AG04449 (cell line): ENCODE measurements at places on chromosomes 5 and 9.

- DNase-seq, result no peak
These were observed 39.0 kb downstream of the FAM240B start for GRCh38 chr9:38680837-38681445.

DNA sequence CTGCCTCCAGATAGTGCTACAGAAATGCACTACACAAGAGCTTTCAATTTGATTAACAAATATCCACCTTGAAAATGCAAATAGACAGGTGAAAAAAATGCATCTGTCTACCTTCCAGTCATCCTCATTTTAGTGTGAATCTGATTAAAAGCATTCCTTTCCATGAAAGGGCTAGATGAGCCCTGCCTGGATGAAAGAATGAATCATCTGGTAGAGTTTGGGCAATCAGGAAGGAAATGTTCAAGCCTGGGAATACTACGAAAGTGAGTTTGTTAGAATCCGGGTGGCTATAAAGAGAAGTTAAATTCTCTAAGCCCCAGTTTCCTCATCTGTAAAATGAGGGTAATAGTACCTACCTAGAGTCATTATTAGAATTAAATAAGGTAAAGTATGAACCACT is 142.6 kb downstream of the FAM114A2 start:
- no peak for DNase-seq

DNA sequence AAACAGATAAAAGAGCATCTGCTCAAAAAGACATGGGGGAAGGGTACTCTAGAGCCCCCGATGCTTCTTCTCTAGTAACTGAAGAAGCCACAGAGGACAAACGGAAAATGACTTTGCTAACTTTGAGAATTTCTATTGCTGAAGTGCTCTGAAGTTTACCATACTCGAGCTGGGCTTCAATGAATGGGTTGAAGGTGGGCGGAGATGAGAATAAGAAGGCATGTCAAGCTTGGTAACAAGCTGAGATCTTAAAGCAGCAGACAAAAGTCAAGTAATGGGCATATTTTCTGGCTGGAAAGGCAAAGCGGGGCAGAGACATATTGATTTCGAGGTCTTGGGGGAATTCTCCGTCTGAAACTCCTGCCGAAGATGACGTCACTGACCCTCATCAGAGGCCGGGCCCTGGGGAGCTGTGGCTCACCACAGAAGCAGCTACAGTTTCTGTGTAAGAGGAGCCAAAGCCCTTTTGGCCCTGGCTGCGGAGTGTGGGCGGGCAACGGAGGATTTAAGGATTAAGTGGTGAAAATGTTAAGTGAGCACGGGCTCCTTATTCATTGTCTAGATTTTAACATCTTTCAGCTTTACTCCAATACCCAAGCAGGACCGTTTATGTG is 115.8 kb upstream of the SLIT3 start:
- peak; percentile 83 for DNase-seq

GRCh38 chr9:36486933-36487481 is 85.7 kb upstream of the MELK start:
- no peak for DNase-seq

- no peak for DNase-seq
These were observed 32.1 kb upstream of the LMNB1 start for GRCh38 chr5:126744836-126745235.

DNA sequence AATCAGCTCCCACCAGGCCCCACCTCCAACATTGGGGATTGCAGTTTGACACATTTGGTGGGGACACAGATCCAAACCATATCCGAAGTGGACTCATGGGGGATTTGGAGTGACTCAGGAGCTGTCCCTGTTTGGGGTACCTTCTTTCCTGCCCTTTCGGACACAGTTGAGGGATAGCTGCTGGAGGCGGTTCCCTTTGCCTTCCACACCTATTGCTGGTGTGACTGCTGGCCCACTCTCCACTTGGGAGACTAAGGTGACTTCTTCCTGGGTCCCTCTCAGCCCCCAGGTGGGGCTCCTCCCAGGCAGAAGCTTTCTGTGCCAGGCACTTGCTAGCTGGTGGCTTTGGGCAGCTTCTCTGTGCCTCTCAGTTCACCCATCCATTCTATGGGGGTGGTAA is 26.6 kb downstream of the LAMC3 start:
- DNase-seq, result no peak

GRCh38 chr5:35430381-35431162 is 187.1 kb upstream of the SPEF2 start:
- no peak for DNase-seq

GRCh38 chr5:143886651-143887638 is 75.0 kb downstream of the HMHB1 start:
- no peak for DNase-seq

DNA sequence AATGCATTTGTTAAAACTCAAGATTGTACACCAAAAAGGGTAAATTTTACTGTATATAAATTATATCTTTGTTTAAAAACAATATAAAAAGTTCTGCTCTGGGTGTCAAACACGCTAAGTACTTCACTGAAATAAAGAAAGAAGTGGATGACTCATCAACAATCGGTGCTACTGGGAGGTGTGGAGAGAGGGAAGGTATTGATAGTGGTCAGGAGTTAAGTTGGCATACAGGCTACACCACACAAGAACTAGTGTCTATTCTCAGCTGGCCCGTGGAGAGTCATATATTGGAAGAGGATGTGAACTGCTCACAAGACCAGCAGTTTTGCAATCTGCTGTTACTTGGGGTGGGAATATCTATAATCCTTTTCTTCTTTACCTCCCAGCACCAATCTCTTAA is 145.7 kb upstream of the TRPC7 start:
- no peak for DNase-seq

GRCh38 chr5:148979083-148979723 is 83.7 kb downstream of the SH3TC2 start:
- DNase-seq, result no peak

DNA sequence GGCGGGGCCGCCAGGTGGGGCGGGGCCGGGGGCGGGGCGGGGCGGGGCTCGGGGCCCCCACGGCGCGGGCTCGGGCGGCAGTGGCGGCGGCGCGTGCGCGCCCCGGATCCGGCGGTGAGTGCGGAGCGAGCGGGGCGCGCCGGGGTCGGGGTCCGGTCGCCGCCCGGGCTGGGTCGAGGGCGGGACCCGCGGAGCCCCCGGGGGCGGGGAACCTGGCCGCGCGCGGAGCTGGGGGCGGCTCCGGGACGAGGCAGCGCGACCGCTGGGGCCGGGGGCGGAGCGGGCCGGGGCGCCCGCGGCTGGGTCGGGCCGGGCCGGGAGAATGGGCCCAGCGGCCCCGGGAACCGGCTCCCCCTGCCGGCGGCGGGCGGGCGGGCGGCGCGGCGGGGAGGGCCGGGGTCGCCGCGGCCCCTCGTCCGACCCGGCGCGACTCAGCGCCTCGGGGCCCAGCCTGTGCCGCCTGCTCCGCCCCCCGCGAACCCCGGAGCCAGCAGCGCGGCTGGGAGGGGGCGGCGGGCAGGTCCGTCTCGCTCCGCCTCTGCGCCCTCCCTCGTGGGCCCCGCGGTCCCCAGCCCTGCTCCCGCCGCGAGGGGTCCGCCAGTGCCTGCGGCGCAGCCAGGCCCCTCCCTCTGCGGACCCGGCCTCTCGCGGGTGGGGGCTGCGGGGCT is 3.1 kb downstream of the EGFL7 start:
- no peak for DNase-seq

- no peak for DNase-seq
These were observed 799.9 kb downstream of the CDH12 start for GRCh38 chr5:22053195-22053594.

GRCh38 chr9:121191235-121191634 is 10.4 kb downstream of the RAB14 start:
- DNase-seq, result no peak

GRCh38 chr5:123719004-123719403 is 207.0 kb downstream of the CSNK1G3 start:
- no peak for DNase-seq

- no peak for DNase-seq
These were observed 86.0 kb upstream of the RASGRF2 start for GRCh38 chr5:80874162-80874561.

DNA sequence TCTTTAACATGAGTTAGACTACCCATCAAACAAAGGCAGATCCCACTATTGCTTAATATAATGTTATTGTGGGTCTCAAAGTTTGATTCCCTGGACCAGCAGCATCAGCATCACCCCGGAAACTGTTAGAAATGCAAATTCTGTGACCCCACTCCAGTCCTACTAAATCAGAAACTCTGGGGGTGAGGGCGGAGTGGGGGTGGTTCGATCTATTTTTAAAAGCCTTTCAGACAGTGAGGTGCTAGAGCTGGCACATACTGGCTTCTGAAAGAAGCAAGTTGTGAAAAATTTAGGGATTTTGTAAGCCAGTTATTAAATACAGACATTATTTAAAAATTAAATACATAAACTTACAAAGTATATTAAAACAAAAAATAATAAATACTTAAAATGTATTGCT is 513.2 kb downstream of the NFIB start:
- DNase-seq, result no peak

DNA sequence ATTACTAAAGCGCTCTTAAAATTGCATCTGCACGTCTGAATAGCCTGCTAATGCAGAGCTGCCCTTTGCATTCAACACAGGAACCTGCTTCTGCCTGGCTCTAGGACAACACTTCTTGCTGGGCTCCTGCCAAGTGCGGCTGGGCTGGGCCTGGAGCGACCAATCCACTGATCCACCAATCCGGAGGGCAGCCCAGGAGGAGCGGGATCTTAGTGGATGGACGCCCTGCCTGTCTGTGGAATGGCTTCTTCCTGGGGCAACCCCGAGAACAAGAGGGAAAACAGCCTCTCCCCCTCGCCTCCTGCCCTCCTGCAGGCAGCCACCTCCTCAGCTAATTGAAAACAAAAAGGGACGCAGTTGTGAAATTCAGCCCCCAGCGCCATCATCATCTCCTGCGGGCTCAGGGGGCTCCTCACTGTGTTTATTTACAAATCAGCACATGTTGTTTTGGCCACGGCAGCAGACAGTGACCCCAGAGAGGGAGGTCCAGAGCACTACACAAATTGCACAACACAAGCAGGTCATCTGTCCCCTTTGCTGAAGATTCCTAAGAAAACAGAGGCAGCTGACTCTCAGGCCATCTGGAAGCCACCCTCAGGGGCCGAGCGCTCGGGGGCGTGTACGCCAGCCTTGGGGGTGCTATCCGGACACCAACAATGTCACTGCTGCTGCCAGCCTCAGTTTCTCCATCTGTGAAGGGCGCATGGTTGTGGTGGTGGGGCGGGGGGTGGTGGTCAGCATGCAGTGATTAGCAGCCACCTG is 57.3 kb downstream of the GADD45G start:
- DNase-seq, result peak; percentile 37

DNA sequence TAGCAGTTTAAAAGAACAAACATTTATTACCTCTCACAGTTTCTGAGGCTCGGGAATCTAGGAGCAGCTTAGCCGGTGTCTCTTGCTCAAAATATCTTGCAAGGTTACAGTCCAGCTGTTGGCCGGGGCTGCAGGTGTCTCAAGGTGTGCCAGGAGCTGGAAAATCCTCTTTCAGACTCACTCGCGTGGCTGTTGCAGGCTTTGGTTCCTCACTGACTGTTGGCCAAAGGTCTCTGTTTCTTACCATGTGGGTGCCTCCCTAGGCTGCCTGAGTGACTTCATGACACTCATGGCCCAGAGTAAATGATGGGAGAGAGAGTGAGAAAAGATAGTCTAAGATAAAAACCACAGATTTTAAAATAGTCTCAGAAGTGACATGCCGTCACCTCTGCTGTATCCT is 43.8 kb downstream of the AOPEP start:
- DNase-seq, result no peak

DNA sequence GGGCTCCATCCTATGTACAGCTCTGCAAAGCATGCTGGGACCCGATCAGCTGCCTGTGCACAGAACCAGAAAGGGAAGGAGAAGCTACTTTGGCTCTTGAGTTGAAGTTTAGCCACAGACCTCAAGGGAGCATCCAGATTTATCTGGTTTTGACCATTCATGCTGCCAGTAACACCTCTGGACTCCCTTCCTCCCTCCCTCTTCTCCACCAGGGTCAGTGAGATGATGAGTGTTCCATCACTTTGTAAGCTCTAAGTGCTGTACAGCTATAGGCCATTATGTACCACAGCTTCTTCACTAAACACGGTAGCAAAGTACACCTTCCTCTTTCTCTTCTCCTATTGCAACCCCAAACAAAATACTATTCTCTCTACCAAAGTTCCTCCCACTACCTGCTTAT is 77.9 kb downstream of the GLIS3 start:
- DNase-seq, result no peak
